ENCODE measurements at places on chromosomes 4 and X. TPM values are rescaled to one million over a fixed set of nuclear protein-coding genes. Genes with fewer than 3 reads are reported as not detected.
A peak's percentile ranks its signal among the peaks of the same experiment; 100 is the strongest.

- H3K27ac ChIP-seq = no peak overlapping the region
- no peak overlapping the region for H3K4me3 ChIP-seq
- no peak for DNase-seq
- H3K4me1 ChIP-seq = no peaks in the 10 kb centered on the region
Observed at GRCh38 chr4:165532976-165533375, 154.2 kb downstream of the CPE start.

SERTM2 gene
- total RNA-seq = not detected

DNA sequence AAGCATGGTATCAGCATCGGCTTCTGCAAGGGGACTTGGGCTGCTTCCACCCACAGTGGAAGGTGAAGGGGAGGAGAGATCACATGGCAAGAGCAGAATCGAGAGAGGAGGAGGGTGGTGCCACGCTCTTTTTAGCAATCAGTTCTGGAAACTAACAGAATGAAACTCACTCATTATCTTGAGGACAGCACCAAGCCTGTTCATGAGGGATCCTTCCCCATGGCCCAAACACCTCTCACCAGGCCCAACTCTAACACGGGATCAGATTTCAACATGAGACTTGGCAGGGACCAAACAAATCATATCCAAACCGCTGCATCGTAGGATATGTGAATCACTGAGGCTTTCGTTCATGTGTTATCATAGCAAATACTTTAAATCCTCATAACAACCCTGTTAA is 125.5 kb downstream of the GPC3 start:
- H3K4me1 ChIP-seq = no peaks in the 10 kb centered on the region
- no peaks in the 10 kb centered on the region for H3K27me3 ChIP-seq
- DNase-seq = no peak
- H3K27ac ChIP-seq = no peak overlapping the region

IL13RA1 gene
- total RNA-seq = 0.18 TPM

CCDC120 gene
- 3.7 TPM for total RNA-seq

- peak; percentile 60 for DNase-seq
- no peak overlapping the region for H3K27ac ChIP-seq
- H3K4me1 ChIP-seq = peaks cover 68% of the 10 kb centered on the region
Observed at GRCh38 chrX:7086384-7086783, 61.1 kb upstream of the STS start.

DNA sequence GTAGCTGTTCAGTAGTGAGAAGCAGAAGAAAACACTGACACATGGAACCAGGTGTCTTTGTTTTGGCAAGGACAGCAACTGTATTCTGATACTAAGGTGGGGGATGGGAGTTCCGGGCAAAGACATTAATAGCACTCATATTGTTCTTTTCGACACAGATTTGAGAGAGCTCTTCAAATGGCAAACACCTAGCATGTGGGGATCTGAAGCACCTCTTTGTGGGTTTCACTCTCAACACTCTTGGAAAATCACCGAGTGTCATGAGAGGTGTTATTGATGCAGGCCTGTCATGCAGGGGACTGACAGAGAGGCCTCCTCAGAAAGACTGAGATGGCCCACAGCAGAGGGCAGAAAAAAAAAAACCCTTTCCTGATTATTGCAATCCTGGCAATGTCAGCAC is 228.4 kb upstream of the VCX start:
- H3K4me1 ChIP-seq = no peaks in the 10 kb centered on the region
- H3K4me3 ChIP-seq = no peak overlapping the region
- H3K36me3 ChIP-seq = no peaks in the 10 kb centered on the region
- H3K27me3 ChIP-seq = no peaks in the 10 kb centered on the region

ARX gene
- not detected for total RNA-seq

- H3K4me1 ChIP-seq = no peaks in the 10 kb centered on the region
- peaks cover 7% of the 10 kb centered on the region for H3K27me3 ChIP-seq
- no peaks in the 10 kb centered on the region for H3K36me3 ChIP-seq
Observed at GRCh38 chr4:78410225-78410624, 141.3 kb upstream of the ANXA3 start.

- no peak for DNase-seq
- no peak overlapping the region for H3K4me3 ChIP-seq
- H3K36me3 ChIP-seq = no peaks in the 10 kb centered on the region
- no peak overlapping the region for H3K27ac ChIP-seq
- H3K27me3 ChIP-seq = no peaks in the 10 kb centered on the region
Observed at GRCh38 chr4:166318810-166319525, 445.9 kb downstream of the TLL1 start.

DNA sequence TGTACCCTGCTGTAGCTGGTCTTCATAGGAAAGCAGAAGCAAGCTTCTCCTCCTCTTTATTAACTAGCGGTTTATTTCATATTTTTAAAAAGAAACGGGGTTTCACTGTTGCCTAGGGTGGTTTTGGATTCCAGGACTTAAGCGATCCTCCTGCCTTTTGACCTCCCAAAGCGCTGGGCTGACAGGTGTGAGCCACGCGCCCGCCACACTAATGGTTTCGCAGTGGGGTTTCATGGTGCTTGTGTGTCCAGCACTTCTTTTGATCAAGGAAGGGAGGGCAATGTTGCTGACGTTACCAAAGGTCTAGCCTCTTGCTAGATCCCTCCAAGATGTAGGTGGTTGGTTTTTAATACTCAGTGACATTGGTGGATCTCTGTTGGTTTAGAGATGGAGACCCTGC is 1.4 kb downstream of the MAEA start:
- H3K4me3 ChIP-seq = peak overlapping the region; percentile 91
- peak overlapping the region; percentile 82 for H3K27ac ChIP-seq
- H3K27me3 ChIP-seq = no peaks in the 10 kb centered on the region
- peaks cover 37% of the 10 kb centered on the region for H3K4me1 ChIP-seq
- peaks cover 6% of the 10 kb centered on the region for H3K36me3 ChIP-seq

ASB9 gene
- 0.52 TPM for total RNA-seq

DNA sequence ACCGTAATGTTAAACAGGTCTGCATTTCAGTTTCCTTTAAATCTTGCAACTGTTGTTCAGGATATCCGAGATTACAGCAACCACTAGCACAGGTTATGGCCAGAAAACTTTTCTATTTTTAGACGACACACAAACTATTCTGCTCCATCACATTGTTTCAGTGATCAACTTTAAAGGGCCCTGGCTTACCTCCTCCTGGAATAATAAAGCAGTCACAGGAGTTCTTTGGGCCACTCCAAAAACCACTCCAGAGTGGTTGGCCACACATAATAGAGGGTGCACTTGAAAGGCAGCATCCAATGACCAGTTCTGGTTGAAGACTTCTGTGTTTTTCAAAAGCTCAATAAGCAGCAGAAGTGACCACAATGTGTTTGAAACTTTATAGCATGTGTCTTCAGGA is 118.9 kb downstream of the RAB28 start:
- H3K4me1 ChIP-seq = no peaks in the 10 kb centered on the region
- H3K27ac ChIP-seq = no peak overlapping the region
- no peak for DNase-seq
- no peak overlapping the region for H3K4me3 ChIP-seq

ATP1B4 gene
- total RNA-seq = not detected

All from activated CD8-positive, alpha-beta T cell treated with anti-CD3 and anti-CD28 coated beads for 36 hours (primary cell).